ENCODE measurements at places on chromosomes 12 and 14. TPM values are rescaled to one million over a fixed set of nuclear protein-coding genes. Genes with fewer than 3 reads are reported as not detected.

EEA1 gene
- polyA plus RNA-seq = 5.0 TPM

TAS2R8 gene
- not detected for polyA plus RNA-seq

UNG gene
- 77.6 TPM for polyA plus RNA-seq

ZDHHC22 gene
- 0.16 TPM for polyA plus RNA-seq

- no peak for DNase-seq
Measured at GRCh38 chr12:26789731-26790644, 43.0 kb downstream of the ITPR2 start.

DNA sequence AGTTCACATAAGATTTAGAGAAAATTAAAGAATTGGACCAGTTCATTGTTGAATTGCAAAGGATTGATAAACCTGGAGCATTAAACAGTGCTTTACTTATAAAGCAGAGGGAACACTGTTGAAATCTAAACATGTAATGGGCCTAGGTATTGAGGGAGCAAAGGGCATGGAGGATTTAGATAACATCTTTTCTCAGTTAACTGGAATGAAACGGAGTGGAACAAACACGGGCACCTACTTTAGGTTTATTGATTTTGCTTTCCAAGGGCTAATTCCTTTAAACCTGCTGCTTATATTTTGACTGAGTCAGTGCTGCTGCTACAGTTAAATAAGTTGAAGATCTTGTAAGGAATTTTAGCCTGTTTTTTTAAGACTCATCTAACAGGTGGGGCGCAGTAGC is 5.6 kb downstream of the EIF4B start:
- DNase-seq = no peak

GRCh38 chr12:94225506-94225905 is 77.1 kb downstream of the PLXNC1 start:
- DNase-seq = no peak

DNA sequence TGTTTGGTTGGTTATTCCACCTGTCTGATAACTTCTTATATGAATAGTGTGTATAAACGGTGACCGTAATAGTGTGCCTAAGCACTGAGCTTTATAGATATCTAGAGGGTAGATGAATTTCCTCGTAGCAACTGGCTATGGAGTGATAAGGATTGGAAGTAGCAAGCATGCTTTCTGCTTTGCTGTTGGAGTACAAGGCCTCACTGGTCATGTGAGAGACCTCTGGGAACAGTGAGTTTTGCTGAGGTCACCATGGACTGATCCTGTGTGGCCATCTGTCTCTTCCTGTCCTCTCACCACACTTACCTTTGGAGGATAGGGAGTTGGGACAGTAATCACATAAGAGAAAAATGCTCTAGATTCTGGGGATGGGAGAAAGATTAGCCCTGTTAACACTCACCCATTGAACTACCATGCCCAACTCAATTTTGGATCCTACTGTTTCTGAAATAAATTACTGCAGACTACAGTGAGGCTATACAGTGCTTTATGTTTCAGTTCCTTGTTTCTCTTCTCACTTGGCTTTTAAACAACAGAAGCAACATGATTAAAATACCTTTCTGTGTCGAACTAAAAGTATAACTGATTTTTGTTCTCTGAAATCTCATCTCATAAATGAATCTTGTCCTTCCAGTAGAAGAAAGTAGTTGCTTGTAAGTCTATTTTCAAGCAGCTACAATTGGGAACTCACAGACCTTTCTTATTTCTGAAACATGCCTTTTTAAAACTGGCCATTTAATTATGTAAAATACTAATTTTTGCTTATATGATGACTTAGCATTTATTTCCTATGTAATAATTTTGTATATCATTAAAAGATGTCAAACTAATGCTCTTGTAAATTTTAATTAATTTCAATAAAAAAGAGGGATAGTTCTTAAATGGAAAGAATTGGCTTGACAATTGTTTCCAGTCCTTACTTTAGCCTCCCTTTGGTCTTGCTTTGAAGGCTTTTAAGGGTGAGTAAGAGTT is 8.3 kb downstream of the TMX1 start:
- DNase-seq = no peak

DNA sequence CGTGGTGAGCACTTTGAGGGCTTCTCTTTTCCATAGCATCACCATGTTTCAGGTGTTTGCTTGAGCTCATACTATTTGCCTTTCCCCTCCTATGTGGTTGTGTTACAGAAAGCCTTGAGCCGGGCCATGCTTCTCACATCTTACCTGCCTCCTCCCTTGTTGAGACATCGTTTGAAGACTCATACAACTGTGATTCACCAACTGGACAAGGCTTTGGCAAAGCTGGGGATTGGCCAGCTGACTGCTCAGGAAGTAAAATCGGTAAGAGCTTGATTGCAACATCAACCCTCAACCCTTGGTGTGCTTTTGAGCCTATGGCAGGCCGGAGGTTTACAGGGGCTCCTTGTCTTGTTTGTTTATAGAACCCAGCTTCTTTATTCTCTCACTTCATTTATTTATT is 8.1 kb downstream of the LETMD1 start:
- no peak for DNase-seq

- DNase-seq = no peak
Measured at GRCh38 chr14:104353221-104353920, 215.0 kb downstream of the KIF26A start.

- no peak for DNase-seq
Measured at GRCh38 chr12:46480724-46481123, 108.2 kb upstream of the SLC38A2 start.

- no peak for DNase-seq
Measured at GRCh38 chr12:122021193-122021821, 377 bp upstream of the BCL7A start.

GRCh38 chr14:52369305-52369801 is 55.2 kb downstream of the PTGER2 start:
- no peak for DNase-seq

GRCh38 chr14:71115821-71116567 is 208.7 kb downstream of the PCNX1 start:
- DNase-seq = no peak
